Stimulated activated CD8-positive, alpha-beta memory T cell treated with anti-CD3 and anti-CD28 coated beads, Interleukin-7, amount 100 ng/mL, for 4 hours (primary cell): ENCODE measurements at places on chromosomes 4 and X.

DNA sequence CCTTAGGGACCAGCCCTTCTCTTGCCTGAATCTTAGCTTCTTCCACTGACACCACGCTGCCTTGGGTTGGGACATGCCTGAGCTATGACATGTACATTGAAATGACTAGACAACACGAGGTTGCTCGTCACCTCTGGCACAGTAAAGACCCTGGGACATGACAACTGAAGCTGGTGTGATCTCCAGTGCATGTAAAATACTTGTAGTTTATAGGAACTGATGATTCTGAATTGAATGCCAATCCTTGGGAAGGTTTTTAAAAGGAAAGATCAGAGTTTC lies 100.7 kb upstream of the PGRMC2 start:
- no peak for DNase-seq

DNA sequence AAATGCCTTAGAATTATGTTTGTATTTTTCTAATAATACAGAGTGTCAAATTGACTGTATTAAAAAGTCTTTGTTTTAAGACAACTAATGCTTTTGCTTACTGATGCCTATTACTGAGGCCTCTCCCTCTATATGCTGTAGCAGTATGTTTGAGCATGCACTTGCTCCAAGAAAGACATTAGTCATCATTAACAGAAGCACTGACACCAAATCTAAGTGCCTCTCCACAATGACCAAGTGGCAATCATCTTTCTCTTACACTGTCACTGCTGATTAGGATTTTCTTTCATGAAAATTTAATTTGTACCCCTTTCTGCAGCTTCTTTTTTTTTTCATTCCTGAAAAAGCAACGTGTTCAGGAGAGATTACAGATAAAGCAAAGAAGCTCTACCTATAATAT lies 11.1 kb upstream of the MAB21L2 start:
- no peak for DNase-seq

GRCh38 chr4:60562334-60562733 lies 637.8 kb upstream of the ADGRL3 start:
- no peak for DNase-seq

GRCh38 chrX:56763556-56764152 lies 34.6 kb downstream of the NBDY start:
- DNase-seq = no peak

DNA sequence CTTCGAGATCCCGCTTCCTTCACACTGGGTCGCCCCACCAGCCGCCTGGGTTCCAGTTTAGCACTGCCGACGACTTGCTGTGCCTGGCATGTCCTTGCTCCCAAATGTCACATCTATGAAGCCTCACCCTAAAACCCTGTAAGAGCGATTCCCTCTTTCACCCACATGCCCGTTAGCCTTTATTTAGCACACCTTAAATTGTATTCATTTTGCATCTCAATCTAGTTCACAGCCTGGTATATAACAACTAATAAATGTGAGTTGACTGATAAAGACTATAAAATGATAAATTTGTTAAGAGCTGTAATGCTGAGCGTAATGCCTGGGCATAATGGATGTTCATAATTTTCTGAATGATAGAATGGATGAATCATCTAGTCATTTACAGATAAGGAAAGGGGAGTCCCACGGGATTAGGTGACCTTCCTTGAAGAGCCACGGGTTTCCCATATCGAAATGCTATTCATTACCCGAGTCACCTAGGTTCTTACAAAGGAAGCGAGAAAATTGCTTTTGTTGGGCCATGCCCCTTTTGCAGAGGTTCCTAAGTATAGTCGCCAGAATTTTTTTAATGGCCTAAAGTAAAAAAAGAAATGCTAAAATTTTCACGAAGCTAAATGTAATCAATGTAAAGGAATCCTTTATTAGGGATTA lies 1.1 kb upstream of the AP1S2 start:
- DNase-seq = no peak

GRCh38 chr4:148868191-148868590 lies 426.0 kb upstream of the NR3C2 start:
- DNase-seq = no peak

DNA sequence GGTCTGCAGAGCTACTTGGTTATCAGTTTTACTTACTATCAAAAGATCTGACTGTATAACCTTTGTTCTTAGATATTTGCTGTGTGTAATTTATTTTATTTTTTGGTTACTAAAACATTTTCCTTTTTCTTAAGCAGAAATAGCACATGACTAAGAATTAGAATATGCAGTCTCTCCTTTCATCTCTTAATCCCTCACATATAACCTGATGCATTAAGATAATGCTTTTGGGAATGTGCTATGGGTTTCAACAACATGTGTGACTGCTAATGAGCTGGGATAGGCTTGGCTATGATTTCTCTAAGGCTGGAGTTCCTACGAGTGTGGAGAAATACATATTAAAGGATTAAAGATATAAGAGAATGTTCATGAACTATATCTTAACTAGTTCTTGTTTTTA lies 41.5 kb downstream of the SHROOM3 start:
- no peak for DNase-seq

DNA sequence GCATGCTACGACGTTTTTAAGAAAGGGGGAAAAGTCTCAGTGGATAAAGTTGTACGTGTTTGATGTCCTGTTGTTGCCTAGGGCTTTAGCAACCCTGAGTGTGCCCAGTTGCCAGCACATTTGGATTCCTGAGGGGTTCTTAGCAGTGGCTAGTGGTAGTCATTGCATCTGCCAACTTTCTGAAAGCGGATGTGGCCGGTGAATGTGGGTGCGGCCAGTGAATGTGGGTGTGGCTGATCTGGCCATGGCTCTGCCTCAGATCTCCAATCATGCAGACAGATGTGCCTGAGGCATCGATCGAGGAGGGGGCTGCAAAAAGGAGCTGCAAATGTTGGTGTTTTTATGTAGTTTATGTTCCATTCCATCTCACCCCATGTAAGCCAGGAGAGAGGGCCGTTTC lies 41.5 kb upstream of the FAT1 start:
- no peak for DNase-seq

DNA sequence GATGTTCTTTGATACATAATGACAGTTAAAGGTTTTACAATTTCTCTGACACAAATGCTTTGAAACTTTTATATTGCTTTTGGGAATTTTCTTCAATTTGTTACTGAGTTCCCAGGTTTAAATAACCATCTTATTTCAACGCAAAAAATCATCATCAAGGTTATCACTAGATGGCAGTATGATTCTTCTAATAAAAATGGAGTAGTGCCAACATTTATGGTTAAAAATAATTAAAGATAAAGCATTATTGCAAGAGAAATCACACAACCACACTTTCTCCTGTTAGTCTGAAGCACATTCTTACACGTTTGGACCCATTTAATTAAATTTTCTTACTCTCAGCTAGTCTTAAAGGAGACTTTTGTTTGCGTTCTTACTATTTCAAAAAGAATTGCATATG lies 611.3 kb upstream of the CPXCR1 start:
- no peak for DNase-seq

DNA sequence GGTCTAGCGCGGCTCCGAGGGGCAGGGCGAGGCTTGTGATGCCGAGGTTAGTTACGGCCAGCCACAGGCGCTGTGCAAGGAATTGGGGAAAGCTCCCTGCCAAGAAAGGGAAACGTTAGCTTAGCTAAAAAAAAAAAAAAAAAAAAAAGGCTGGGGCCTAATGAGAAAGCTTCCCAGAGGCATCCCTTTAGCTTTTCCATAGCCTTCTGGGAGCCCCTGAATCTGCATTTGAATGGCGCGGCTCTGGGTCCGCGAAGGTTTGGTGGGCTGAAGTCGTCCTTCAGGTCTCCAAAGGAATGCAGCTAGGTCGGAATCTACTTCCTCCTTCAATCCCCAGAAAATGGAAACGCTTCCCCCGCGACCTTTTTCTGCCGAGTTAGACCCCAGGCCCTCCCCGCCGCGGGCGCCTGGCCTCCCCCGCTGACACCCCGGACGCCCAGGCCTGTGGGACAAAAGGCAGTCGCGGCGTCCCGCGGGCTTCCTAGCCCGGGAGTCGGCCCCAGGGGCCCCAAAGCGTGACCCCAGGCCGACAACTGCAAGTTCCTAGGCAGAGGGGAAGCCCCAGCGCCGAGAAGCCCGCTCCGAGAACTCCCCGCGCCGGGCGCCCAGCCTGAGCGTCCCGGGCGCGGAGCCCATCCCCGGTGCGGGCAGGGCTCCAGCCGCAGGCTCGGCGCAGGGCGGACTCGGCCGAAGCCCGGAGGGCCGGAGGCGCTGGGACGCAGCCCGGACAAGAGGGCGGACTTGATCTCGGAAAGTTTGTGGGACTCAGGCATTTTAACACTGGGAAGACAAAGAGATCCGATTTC lies 605 bp upstream of the FAT1 start:
- no peak for DNase-seq

GRCh38 chrX:78693536-78693935 lies 34.4 kb upstream of the RTL3 start:
- DNase-seq = no peak

DNA sequence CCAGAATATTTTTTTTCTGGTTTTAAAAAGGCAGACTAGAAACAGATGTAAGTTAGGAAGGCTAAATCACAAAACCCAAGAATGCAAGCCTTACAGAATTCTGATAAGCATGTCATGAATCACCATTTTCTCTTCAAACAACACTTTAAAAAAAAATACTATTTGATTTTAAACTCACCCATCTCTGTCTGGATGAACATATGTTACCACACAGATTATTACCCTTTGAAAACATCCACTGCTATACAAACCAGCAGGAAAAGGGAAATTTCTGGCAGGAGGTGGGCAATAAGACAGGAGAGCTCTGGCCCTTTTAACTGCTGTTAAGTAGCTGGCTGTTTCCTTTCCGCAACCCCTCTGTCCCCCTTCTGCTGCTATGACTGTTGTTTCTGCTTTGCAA lies 317.7 kb upstream of the NOCT start:
- no peak for DNase-seq

DNA sequence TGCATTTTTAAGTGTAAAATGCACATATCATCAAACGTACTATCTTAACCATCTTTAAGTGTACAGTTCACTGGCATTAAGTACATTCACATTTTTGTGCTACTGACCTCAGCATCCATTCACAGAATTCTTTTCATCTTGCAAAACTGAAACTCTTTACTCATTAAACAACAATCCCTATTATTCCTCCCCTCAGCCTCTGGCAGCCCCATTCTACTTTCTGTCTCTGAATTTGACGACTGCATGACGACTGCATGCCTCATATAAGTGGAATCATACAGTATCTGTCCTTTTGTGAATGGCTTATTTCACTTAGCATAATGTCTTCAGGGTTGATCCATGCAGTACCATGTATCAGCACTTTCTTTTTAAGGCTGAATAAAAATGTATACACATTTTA lies 38.7 kb downstream of the CNKSR2 start:
- no peak for DNase-seq

GRCh38 chrX:386239-386767 lies 404 bp downstream of the PPP2R3B start:
- peak; percentile 56 for DNase-seq
